GM18507 (cell line): ENCODE measurements at places on chromosomes 5 and 9.

GRCh38 chr5:15421921-15422412 is 78.0 kb upstream of the FBXL7 start:
- DNase-seq = no peak

GRCh38 chr5:173734716-173735115 is 118.3 kb upstream of the BOD1 start:
- DNase-seq = no peak

GRCh38 chr9:121711797-121712196 is 60.4 kb downstream of the DAB2IP start:
- no peak for DNase-seq

DNA sequence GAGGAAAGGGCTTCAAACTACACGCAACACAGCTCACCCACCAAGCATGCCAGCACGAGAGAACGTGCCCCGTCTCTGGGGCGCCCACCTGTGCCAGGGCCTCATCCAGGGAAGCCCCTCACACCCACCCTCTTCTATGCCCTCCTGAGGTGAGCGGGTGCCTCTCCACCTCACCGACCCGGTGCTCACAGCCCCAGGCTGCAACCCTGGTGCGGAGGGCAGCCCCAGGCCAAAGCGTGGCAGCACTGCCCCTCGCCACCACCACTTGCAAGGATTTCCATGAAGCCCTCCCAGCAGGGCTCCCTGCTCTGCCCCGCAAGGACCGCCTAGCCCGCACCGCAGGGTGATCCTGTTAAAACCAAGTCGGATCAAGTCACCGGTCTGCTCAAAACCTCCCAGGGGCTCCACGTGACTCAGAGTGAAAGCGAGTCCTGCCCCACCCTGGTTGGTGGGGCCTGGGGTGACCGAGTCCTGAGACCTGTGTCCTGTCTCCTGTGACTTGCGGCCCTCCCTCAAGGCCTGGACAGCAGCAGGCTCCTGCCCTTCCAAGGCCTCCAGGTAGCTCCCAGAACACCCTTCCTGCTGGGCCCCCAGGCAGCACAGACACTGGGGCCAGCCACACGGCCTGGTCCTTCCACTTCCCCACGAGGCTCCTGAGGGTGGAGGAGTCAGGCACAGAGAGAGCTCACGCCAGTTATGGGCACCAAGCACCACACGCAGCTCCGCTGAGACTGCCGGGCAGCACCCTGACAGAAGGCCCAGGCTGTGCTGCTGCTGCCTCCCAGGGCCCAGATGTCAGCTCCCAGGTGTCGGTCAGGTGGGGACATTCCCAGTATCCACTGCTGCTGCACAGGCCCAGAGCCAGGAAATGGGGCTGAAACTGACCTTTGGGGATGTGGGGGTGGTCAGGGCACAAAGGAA is 12.7 kb downstream of the BRD3 start:
- DNase-seq = no peak

- no peak for DNase-seq
Measured at GRCh38 chr5:34690898-34691297, 34.8 kb downstream of the RAI14 start.

GRCh38 chr9:14373706-14374105 is 59.8 kb upstream of the NFIB start:
- DNase-seq = no peak

- no peak for DNase-seq
Measured at GRCh38 chr5:59640411-59640810, 253.1 kb downstream of the PDE4D start.

- DNase-seq = no peak
Measured at GRCh38 chr5:160921423-160922285, 69.6 kb upstream of the ATP10B start.

DNA sequence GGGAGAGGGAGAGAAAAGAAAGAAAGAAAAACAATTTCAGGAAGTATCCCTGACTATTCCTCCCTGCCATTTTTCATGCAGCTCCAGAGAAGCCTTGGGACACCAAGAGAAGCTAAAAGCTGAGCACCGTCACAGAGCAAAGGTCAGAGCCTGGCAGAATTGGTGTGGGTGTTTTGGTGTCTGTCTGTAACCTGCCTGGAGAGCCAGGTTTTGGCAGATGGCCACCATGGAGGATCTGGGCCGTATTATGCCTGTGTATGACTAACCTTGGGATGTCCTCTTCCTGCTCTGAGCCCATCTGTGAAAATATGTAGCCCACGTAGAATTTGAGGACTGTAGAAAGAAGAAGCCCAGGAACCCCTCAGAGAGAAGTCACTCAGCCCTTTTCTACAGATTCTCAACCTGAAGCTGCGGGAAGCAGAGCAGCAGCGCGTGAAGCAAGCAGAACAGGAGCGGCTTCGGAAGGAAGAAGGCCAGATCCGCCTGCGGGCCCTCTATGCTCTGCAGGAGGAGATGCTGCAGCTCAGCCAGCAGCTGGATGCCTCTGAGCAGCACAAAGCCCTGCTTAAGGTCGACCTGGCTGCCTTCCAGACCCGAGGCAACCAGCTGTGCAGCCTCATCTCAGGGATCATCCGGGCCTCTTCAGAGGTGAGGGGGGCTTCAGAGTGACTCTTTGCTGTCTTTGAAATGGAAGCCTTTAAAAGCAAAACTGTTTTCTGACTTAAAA is 18.8 kb downstream of the GLE1 start:
- DNase-seq = no peak
